Smooth muscle cell of the pulmonary artery (primary cell): ENCODE measurements at places on chromosomes 1 and 21. TPM values are rescaled to one million over a fixed set of nuclear protein-coding genes. Genes with fewer than 3 reads are reported as not detected.

The SELL gene
- 0.39 TPM in 1 of 2 replicates, not detected in the other for total RNA-seq

The CD52 gene
- not detected in 2 replicates for total RNA-seq

The MFAP2 gene
- total RNA-seq: 13.0 and 39.9 TPM in 2 replicates

The FMO1 gene
- total RNA-seq: 0.43 TPM in 1 of 2 replicates, not detected in the other

The OR2T11 gene
- not detected in 2 replicates for total RNA-seq

The AMY1C gene
- total RNA-seq: not detected in 2 replicates

The TMPRSS3 gene
- total RNA-seq: not detected in 2 replicates

The GPR3 gene
- total RNA-seq: 0.20 and 0.50 TPM in 2 replicates

The TMEM52 gene
- 0.20 and 0.43 TPM in 2 replicates for total RNA-seq

The SYT6 gene
- not detected in 2 replicates for total RNA-seq

The SELP gene
- total RNA-seq: 0.07 and 0.13 TPM in 2 replicates

The BEND5 gene
- 0.59 TPM in 1 of 2 replicates, not detected in the other for total RNA-seq

The KIAA1614 gene
- total RNA-seq: 6.9 and 8.8 TPM in 2 replicates

The PCAT6 gene
- total RNA-seq: 0.85 and 1.7 TPM in 2 replicates

The KRTAP12-2 gene
- total RNA-seq: not detected in 2 replicates

The RUNX3 gene
- total RNA-seq: 0.36 TPM in 1 of 2 replicates, not detected in the other

The LMX1A gene
- total RNA-seq: not detected in 2 replicates

The ZSWIM5 gene
- 0.99 and 2.0 TPM in 2 replicates for total RNA-seq

The GPR37L1 gene
- total RNA-seq: 0.03 TPM in 1 of 2 replicates, not detected in the other

The FCRL4 gene
- total RNA-seq: not detected in 2 replicates

The SLC1A7 gene
- 0.52 and 1.1 TPM in 2 replicates for total RNA-seq

The DNAJC6 gene
- 4.3 and 6.8 TPM in 2 replicates for total RNA-seq

The OR2T35 gene
- total RNA-seq: not detected in 2 replicates

The C21orf91 gene
- 4.9 and 6.1 TPM in 2 replicates for total RNA-seq

The RASAL2 gene
- 27.2 and 41.3 TPM in 2 replicates for total RNA-seq

The DIO1 gene
- not detected in 2 replicates for total RNA-seq
